SHP77 treated with DMSO at 0.1 percent for 48 hours (cell line): ENCODE measurements at places on chromosomes 16 and 17.

GRCh38 chr16:26889740-26890139 is 177.0 kb upstream of the C16orf82 start:
- DNase-seq, result no peak

GRCh38 chr17:17181666-17182597 is 24.2 kb downstream of the PLD6 start:
- no peak for DNase-seq

DNA sequence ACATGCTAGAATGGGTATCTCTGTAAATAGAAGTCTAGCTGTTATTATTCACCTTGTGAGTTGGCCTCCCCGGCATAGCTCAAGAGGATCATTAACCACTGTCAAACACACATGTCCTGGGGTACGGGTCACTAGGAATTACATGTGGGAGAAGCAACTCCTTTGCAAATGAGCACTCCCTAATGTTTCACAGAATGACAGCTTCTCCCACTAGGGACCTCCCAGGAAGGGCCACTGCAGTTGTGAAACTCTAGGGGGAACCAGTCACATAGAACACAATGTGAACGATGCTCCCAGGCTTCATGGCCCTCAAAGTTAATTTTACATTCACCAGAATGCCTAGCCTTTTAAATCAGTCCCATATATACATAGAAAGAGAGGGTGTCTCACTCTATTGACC is 12.4 kb upstream of the ZNF19 start:
- DNase-seq, result no peak

DNA sequence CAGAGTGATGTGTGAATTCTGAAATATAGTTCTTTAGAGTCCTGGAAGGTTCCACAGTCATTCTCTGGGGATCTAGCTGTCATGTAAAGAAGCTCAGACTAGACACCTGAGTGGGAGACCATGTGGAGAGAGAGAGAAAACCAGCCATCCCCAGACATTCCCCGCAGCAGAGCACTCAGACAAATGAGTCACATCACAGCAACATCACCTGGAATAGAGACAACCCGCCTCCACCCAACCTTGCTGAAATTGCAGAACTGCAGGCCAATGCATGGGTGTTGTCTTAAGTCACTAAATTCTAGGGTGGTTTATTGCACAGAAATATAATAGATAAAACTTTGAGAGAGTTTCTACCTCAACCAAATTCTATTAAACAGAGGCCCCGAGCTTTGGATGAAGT is 392.0 kb upstream of the DYNLRB2 start:
- DNase-seq, result no peak

GRCh38 chr17:28372203-28372944 is 880 bp downstream of the SARM1 start:
- DNase-seq, result no peak

- DNase-seq, result no peak
These were observed 62.7 kb downstream of the RBFOX3 start for GRCh38 chr17:79548116-79548515.

GRCh38 chr17:65794572-65794971 is 233.1 kb upstream of the AXIN2 start:
- DNase-seq, result no peak

- no peak for DNase-seq
These were observed 449.3 kb downstream of the KCNJ2 start for GRCh38 chr17:70618641-70619040.

DNA sequence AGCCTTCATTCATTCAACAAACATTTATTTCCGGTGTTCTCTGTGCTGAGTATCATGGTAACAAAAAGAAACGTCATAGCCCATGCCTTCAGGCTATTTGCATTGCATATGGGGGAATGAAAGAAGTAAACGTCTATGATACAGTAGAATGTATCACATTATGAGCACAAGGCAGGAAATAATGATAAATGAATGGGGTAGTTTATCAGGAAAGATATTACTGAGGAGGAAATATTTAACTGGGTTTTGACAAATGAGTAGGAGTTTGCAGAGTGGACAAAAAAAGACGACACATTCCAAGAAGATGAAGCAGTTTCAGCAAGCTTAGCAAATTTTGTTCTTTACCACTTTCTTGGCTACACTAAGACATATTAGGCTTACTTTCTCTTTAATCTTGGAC is 1.3 kb upstream of the KRTAP4-7 start:
- DNase-seq, result no peak

DNA sequence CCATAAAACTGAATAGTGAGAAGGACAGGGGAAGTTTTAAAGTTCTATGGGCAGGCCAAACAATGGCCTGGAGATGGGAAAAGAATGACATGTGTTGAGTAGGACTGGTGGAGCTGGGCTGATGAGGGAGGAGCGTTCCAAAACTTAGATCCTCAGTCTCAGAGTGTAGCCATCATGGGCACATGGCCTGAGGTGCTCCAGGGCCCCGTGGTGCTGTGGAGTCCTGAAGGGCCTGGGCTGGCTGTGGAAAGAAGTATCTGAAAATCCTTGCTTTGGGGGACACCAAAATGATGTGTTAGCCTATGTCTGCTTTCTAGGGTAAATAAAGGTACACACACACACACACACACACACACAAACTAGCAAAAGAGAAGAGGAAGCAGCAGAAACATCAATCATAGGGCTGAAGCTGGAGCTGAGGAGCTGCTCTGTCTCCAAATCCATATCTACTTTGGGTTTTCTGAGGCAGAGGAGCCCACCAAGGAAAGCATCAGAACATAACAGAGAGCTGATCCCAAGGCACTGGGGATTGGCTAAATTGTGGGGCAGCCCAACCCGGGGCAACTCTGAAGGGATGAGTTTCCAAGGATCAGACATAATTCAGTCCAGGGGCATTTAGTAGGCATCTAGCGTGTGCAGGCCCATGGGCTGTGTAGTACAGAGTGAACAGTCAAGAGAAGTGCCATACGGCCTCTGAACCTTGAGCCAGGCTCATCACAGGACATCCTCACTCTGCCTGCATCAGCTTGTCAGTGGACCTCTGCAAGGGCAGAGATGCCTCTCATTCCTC is 85.2 kb downstream of the C16orf78 start:
- DNase-seq, result no peak

- no peak for DNase-seq
These were observed 8.8 kb downstream of the NKD1 start for GRCh38 chr16:50557046-50557445.

DNA sequence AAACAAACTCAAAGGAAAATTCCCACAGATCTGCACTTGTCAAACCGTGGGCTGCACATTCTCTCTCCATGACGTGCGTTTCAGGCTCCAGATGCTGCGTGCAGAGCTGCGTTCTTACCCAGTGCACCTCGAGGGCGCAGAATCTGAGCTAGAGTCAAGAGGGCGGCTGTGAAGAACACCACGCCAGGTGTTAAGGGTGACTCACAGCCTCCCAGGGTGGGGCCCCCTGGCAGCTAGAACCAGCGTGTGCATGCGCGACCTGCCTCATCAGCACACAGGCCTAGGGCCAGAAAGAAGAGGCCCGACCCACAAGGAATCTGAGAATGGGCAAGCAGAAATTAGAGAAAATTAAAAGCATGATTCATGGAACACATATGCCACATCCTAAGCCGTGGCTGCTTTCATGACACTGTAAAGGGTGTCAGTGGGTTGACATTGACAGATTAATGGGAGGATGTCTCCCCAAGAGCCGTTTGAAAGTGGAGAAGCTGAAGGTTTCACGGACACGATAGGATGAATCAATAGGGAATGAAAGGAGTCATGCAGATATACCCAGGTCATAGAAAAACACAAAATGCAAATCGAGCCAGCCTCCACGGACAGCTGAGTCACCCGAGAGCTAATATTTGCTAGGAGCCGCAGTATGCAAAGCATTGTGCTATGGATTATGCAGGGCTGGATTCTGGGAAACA is 29.0 kb downstream of the MARCHF10 start:
- peak; percentile 92 for DNase-seq

- no peak for DNase-seq
These were observed 2.3 kb downstream of the PIEZO1 start for GRCh38 chr16:88782454-88783390.

- no peak for DNase-seq
These were observed 7.1 kb upstream of the CORO6 start for GRCh38 chr17:29629839-29630238.

- no peak for DNase-seq
These were observed 27.8 kb downstream of the CASKIN2 start for GRCh38 chr17:75487351-75488070.

DNA sequence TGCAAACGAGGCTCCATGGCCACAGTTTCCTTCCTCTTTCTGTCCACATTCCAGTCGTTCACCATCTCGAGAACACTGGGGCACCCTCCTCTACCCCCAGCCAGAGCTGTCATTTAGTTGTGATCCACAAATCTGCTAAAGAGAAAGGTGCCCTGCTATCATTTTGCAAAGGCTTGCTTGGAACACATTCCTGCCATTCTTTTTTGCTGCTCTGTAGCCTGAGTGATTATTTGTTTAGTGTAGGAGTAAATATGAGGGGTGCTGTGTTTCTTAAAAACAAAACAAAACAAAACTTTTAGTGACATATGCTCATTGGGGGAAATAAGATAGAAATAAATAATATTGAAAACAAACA is 166.7 kb downstream of the PRKCA start:
- no peak for DNase-seq

- DNase-seq, result no peak
These were observed 50.9 kb upstream of the CPNE2 start for GRCh38 chr16:57041182-57042156.

DNA sequence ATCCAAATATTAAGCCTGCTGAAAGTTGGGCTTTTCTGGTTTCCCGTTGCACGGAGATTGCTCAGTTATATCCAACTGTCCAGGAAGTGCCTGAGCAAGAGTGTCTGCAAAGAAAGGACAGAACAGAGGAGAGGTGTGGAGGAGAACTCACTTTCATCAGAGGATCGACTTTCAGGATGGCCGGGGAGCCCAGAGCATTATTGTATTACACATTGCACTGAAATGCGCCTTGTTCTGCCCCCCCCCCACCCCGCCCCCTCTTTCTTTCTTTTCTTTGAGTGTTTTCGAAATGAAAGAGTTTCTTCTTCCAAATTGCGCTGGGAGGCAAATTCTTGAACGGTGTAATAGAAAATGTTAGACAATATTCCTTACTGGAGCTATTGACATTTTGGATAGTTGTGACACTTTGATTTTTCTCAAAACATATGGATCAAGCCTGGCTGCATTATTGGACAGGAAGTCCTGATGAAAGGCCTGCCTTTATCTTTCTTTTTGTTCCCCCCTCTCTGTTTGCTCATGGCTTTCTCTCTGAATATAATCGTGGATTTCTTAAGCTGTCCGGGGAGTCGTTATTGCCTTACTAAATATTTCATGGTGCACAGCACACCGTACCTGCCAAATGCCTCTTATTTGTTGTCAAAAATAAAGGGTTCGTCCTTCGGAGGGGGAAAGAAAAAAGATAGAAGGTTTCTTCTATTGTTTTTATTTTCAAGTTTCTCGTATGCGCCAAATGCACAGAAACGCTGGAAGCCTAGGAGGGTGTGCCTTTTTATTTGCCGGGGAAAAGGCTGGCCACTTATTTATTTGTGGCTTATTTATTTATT is 110.8 kb downstream of the IRX3 start:
- no peak for DNase-seq

GRCh38 chr17:28227316-28228108 is 91.5 kb upstream of the TMEM97 start:
- no peak for DNase-seq
